Left kidney (tissue), 8 donors: ENCODE measurements at places on chromosomes 2 and 18.

DNA sequence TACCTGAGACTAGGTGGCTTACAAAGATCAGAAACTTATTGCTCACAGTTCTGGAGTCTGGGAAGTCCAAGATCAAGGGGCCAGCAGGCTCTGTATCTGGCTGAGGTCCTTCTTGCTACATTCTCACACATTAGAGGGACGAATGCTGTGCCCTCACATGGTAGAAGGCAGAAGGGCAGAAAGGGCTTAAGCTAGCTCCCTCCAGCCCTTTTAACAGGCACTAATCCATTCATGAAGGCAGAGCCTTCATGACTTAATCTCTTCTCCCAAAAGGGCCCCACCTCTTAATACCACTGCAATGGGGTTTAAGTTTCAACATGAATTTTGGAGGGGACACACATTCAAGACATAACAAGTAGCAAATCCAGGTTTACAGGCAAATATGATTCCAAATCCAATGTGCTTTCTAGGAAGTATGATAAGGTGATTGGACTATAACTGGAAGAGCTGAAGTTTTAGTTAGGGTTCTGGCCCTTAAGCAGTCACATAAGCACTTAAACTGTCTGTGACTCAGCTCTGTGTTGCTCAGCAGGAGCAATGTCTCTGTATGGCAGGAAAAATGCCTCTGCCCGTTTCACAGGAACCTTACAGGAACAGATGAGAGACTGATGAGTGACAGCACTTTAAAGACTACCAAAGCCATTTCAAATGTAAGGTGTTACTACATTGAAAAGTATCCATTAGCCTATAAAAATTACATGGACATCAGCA lies 119.6 kb upstream of the PTPRM start:
- no peak for DNase-seq

DNA sequence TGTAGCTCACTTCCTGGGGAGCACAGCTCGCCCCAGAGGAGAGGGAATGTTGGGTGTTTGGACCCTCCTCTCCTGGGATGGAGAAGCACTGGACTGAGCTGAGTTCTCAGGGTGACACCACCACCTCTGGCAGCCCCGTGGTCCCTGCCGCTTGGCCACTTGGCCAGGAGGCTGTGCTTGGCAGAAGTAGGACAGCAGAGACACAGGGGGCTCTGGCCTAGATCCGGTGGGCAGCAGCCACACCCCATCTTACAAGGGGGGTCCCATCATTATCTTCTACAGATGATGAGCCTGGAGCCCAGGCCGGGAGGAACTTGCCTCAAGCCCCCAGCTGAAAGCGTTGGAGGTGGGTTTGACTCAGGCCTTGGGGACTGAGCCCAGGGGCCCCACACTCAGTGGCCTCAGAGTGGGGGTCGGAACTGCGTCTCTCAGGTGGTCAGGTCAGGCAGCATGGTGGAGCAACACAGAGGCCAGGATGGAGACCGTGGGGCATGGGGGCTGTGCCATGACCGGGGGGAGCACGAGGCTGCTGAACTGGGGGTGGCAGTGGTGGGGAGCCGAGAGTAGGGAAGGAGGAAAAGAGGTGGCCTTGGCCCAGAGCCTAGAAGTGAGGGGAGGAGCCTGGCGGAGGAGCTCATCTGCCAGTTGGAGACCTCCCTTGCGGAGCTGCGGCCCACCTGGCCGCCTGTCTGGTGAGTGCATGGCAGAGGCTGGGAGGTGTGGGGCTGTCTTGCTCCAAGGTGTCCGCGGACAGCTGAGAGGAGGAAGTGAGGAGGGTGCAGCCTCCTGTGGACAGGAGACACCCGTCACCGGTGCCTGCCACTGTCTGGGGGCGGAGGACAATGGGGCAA lies 63.6 kb upstream of the HDAC4 start:
- DNase-seq: no peak

GRCh38 chr2:53751728-53752127 lies 15.9 kb upstream of the CHAC2 start:
- no peak for DNase-seq

DNA sequence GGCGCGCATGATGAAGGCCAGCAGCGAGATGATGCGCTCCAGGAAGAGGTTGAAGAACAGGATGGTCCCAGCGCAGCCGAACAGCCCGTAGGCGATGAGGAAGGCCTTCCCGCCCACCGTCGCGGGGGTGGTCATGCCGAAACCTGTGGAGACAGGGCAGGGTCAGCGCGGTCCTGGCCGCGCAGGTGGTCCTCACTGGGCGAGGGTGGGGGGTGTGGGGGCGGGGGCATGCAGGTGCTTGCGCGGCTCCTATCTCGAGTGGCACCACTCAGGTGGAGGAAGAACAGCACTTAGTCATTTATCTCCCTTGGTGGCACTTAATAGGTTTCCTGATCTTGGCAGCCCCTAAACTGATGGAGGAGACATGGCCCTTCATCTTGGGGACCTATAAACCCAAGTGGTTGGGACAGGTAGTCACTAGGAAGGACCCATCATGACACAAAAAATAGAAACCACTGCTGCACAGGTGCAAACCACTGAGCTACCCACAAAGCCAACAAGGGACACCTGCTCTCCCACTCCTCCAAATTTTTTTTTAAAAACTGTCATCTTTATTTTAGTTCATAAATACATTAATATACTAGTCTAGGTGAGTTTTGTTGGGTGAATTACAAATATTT lies 118.8 kb downstream of the MSH2 start:
- no peak for DNase-seq

DNA sequence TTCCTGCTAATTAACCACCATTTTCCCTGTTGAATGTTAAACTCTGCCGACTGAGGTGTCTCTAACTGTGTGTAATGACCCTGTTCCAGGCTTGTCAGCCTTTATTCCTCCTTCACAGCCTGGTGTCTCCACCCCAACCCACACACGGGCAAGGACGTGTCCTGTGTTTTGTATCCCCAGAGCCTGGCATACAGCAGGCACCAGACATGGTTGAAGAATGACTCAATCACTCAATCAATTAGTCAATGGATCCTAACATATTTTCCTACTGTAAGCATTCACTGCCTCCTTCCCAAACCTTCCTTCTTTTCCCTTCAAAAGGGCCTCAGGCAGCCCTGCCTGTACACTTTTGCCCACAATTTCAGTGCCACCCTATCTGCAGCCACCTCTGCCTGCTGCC lies 2.7 kb upstream of the TNS1 start:
- DNase-seq: no peak

DNA sequence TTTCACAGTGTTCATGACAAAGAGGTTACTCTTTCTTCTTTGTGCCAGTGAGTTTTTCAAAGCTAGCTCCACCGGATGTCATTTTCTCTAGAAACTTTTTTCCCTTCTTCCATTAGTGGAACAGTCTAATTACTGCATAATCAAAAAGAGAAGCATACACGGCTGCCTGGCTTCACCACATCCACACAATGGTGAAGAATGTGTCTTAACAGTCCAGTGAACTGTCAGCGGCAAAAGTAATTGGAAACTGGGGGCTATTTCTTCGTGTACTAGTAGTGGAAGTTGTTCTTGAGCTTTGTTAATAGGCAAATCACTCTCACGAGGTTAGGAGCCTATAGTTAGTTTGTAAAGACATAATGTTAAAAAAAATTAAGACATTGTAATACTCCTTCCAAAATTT lies 32.9 kb upstream of the PIK3C3 start:
- peak; percentile 28 for DNase-seq

DNA sequence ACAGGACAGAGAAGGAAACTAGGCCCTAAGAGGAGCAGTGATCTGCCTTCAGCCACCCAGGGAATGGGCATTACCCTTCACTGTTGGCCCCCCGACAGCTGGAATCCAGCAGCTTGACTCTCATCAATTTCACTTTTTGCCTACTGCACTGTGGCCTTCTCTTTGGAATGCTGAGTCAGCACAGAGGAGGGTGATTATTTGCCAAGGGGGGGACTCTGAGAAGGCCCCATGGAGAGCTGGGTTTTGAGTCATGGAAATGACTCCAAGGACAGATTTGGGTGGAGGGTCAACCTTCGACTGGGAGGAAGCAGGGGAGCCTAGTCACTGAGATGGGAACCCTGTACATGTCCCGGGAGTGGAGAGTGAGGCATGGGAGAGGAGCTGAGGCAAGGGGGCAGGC lies 38.1 kb upstream of the NTSR2 start:
- no peak for DNase-seq

DNA sequence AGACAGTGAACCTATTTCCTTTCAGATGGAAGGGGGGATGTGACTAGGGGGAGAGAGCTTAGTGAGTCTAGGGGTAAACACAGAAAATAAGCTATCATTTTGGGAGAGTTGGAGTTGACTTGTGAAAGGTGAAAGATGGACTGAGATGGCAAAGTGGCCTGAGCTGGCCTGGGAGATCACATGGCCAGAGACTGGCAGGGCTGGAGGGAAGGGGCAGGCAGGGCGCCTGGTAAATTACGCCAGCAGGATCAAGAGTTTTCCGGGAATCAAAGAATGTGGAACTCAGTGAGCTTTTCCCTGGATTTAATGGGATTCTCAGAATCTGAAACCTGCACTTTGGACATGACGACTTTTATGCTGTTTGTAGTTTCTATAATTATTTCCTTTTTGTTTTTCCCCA lies 841 bp upstream of the CFAP65 start:
- DNase-seq: no peak

GRCh38 chr2:198950803-198951202 lies 506.9 kb downstream of the SATB2 start:
- no peak for DNase-seq

- no peak for DNase-seq
Measured at GRCh38 chr2:128661311-128661710, 342.6 kb upstream of the HS6ST1 start.

DNA sequence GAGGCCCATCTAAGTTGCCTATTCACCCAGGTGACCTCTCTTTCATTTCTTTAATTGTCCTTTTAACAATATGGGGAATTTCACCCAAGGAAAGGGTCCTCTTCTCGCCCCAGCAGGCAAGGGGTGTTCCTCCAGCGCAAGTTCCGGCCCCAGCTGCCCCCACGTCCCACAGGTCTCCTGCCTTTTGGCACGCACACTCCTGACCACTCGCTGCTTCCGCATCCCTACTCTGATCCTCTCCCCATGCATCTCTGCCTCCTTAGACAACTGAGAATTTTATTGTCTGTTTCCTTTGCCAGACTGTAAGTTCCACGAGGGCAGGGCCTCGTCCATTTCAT lies 684 bp upstream of the ARPC2 start:
- no peak for DNase-seq

DNA sequence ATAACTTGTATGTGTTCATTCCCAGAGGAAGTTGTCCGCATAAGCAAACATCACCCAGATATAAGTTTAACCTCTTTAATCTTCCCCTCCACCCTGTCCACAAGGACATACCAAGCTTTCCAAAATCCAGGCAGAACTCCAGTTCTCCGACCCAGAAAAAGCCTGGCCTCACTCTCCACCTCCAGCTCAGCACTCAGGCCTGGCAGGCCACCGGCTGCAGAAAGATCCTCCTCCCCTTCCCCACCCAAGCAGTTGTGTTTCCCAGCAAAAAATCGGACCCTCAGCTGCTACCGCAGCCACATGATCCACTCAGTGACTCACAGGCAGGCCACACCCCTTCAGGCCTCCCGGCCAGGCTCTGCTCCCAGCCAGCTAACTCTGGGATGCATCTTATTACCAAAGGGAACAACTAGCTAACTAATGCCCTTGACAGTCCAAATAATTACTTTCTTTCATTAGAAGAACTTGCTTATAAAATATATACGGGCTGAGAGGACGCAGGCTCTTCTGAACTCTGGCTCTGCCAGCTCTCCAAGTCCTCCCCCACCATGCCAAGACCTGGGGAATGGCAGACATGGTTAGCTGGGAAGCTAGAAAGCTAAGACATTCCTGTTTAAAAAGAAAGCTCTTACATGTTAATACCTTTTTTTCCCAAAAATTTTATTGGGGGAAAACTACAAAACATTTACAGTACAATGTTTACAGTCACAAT lies 4.5 kb downstream of the ZFP36L2 start:
- peak; percentile 92 for DNase-seq

GRCh38 chr2:206457188-206457634 lies 13.9 kb downstream of the ADAM23 start:
- no peak for DNase-seq

DNA sequence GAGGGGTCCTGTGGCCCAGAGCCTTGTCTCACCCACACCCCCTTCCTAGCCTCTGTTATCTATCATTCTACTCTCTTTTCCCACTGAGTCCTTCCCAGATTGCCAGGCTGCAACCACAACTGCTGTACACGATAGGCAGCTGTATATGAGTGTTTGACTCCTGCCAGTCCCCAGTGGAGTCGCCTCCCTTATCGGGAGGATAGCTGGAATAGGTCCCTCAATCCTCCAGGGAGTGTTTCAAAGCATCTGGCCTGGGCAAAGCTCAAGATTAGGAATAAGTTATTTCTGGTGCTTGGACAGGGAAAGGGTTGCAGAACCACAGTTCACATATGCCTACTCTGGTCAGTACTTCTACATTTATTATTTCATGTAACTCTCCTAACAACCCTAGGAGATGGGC lies 4.8 kb downstream of the MSGN1 start:
- no peak for DNase-seq

GRCh38 chr2:225502971-225503370 lies 103.5 kb downstream of the NYAP2 start:
- DNase-seq: no peak

- DNase-seq: peak; percentile 27
Measured at GRCh38 chr2:11024259-11024645, 112.5 kb downstream of the KCNF1 start.

- peak; percentile 3 for DNase-seq
Measured at GRCh38 chr2:166031054-166031453, 77.5 kb upstream of the TTC21B start.

GRCh38 chr18:57976230-57976773 lies 67.7 kb upstream of the NEDD4L start:
- DNase-seq: no peak

- no peak for DNase-seq
Measured at GRCh38 chr2:199409759-199410529, 47.8 kb downstream of the SATB2 start.

DNA sequence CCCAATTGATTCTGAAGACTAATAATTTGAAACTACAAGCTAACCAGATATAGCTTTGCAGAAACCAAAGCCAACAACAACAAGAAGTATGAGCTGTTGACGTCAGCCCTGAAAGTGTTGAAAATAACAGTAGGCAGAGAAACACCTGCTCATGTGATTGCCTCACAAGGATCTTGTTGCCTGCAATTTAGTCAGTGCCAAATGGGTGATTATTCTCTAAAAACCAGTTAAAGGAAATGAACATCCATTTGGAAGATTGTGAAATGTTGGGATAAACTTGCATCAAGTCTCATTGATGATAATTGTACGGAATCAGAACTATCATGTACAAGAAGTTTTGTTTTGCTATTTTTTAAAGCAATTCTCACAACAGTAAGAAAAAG lies 2.8 kb downstream of the CYTIP start:
- DNase-seq: no peak

- DNase-seq: no peak
Measured at GRCh38 chr2:132460781-132461180, 44.2 kb downstream of the GPR39 start.

DNA sequence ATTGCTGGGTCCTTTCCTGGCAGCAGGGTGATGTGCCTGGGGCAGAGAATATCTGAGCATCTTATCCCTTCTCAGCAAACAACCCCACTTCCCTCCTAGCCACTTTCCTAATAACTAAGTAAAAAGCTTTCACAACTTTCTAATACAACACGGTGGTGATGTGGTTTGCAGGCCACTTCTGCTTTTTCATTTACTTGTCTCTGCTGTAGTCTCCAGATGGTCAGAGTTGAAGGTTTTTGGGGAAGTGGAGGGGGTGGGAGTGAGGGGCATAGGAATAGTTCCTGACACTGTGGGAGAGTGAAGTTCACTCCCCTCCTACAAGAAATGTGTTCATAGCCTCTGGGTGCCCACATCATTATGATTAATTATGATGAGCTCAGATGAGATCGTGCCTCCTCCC lies 11.6 kb downstream of the OXER1 start:
- DNase-seq: no peak

- DNase-seq: no peak
Measured at GRCh38 chr18:80105369-80106167, 3.5 kb upstream of the ADNP2 start.
